ENCODE measurements at places on chromosomes 7 and 10.

DNA sequence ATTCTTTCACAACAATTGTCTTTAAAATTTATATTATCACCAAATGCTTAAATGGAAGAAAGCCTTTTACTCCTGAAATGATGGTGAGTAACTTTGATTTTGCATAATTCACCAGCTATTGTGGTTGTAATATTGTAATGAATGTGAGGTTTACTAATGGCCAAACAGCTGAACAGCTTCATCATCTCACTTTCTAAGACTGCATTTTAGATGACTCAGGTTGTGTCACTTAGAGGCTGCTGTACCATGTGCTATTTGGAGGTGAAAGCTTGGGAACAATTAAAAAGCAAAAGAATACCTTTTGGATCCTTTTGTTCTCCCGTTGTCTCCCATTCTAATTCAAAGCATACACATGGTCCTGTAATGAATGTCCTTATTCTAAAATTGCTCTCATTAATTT is 604.0 kb upstream of the PFKP start:
- DNase-seq = no peak

GRCh38 chr7:37988721-37989650 is 68.5 kb downstream of the EPDR1 start:
- DNase-seq = no peak

- no peak for DNase-seq
These were observed 6.9 kb downstream of the MYOZ1 start for GRCh38 chr10:73634421-73634820.

GRCh38 chr10:76436981-76437380 is 1005.6 kb downstream of the LRMDA start:
- DNase-seq = no peak

DNA sequence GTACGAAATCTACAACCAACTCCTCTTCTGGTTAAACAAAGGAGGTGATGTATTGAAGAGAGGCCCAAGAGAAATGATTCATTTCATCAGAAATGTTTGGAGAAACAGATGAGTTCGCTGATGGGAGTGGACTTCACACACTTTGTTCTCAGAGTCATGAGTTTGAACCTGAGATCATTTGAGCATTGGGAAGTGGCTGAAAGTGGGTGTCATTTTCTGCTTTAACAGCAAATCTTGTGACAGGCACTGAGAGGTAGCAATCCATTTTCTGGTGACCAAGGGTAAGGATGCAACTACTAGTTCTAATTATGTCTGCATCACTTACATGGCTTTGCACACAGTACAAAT is 51.4 kb downstream of the RBM20 start:
- no peak for DNase-seq

DNA sequence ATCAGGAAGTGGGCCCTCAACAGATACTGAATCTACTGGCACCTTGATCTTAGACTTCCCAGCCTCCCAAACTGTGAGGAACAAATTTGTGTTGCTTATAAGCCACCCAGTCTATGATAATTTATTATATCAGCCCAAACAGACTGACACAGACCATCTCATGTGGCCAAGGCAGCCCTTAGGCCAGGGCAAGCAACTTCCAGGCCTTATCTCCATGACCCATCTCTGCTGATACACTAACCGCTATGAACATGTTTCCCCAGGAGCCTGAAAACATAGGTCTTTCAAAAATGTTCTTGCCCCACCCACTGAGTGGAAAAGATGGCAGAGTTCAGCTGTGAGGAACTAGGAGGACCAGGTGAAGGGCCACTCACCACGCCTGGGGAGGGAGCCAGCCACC is 3.2 kb upstream of the BLOC1S2 start:
- no peak for DNase-seq

- DNase-seq = no peak
These were observed 110.4 kb downstream of the GLI3 start for GRCh38 chr7:42126475-42127231.

All from fibroblast of skin of right quadriceps (primary cell).